Neural crest cell (in vitro differentiated cells): ENCODE measurements at places on chromosomes 5 and 9.
A peak's percentile ranks its signal among the peaks of the same experiment; 100 is the strongest.

- no peaks in the 10 kb centered on the region for H3K4me1 ChIP-seq
- no peak overlapping the region for H3K27ac ChIP-seq
- no peak for DNase-seq
- H3K27me3 ChIP-seq: peaks cover 24% of the 10 kb centered on the region
- H3K4me3 ChIP-seq: no peak overlapping the region
Measured at GRCh38 chr5:137446615-137447014, 52.5 kb downstream of the SPOCK1 start.

- DNase-seq: no peak
- no peak overlapping the region for H3K27ac ChIP-seq
- no peaks in the 10 kb centered on the region for H3K36me3 ChIP-seq
- H3K27me3 ChIP-seq: peaks cover 33% of the 10 kb centered on the region
- H3K4me1 ChIP-seq: no peaks in the 10 kb centered on the region
Measured at GRCh38 chr5:174204535-174205313, 159.2 kb downstream of the NSG2 start.

DNA sequence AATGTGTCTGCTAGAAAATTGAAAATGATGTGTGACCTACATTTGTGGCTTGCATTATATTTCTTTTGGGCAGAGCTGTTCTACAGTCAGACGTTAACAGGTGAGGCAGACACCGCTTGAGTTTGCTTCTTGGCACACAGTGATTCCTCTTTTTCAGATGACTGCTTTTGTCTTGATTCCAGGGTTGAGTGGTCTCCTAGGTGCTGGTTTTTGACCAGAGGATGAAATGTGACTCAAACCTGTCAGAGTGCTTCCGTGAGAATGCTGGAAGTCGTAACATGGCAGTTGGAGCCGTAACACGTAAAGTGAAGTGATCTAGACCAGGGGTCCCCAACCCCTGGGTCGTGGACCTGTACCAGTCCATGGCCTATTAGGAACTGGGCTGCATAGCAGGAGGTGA is 28.3 kb upstream of the NDFIP1 start:
- H3K4me1 ChIP-seq: peaks cover 5% of the 10 kb centered on the region
- no peaks in the 10 kb centered on the region for H3K36me3 ChIP-seq
- H3K4me3 ChIP-seq: no peak overlapping the region
- no peak overlapping the region for H3K27ac ChIP-seq

DNA sequence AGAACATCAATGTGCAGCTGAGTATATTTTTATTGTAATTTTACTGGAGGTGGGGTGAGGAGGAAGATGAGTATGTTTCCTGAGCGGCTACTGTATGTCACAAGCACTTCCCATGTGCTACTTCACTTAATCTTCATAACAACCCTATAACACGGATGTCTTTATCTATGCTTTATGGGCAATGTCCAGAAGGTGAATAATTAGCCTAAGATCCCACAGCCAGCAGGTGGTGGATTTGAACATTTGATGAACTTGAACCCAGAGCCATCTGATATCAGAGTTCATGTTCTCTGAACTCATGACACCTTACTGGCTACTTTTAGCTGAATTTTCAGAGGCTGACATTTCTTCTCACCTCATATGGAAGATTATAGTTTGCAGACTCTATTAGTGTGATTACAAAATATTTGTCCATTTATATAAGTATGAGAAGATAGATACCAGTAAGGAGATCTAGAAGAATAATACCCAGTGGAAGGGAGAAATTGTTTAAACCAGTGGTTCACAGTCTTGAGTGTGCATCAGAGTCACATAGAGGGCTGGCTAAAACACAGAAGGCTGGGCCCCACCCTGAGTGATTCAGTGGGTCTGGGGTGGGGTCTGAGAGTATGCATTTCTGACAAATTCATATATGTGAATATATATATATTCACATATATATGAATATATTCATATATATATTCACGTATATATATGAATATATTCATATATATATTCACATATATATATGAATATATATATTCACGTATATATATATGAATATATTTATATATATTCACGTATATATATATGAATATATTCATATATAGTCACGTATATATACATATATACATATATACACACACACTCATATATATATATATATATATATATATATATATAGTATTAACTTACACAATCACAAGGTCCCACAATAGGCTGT is 164.4 kb upstream of the NR3C1 start:
- no peak overlapping the region for H3K4me3 ChIP-seq
- no peak overlapping the region for H3K27ac ChIP-seq
- no peak for DNase-seq

GRCh38 chr9:87008667-87009066 is 61.4 kb upstream of the GAS1 start:
- H3K36me3 ChIP-seq: no peaks in the 10 kb centered on the region
- DNase-seq: no peak
- H3K27me3 ChIP-seq: no peaks in the 10 kb centered on the region
- no peak overlapping the region for H3K27ac ChIP-seq

DNA sequence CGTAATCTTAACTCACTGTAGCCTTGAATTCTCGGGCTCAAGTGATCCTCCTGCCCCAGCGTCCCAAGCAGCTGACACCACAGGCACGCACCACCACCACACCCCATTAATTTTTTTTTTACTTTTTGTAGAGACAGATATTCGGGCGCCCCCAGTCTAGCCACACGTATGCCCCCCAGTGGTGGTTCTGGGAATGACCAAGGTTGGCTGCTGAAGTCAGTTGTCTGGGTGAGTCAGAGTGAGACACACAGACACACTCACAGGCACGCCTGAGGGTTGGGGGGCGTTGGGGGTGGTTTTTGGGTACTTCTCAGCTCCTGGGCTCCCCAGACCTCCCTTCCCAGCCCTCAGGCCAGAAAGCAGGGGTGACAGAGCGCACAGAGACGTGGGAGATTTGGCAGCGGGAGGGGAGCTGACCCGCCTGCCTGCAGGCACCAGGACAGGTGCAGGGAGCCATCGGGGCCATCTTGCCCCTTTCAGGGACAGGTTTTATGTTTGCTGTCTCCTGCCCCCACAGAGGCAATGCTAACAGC is 4.2 kb upstream of the ENTPD8 start:
- H3K27ac ChIP-seq: no peak overlapping the region
- H3K36me3 ChIP-seq: no peaks in the 10 kb centered on the region
- no peak overlapping the region for H3K4me3 ChIP-seq
- peaks cover 17% of the 10 kb centered on the region for H3K4me1 ChIP-seq
- DNase-seq: peak; percentile 84
- H3K27me3 ChIP-seq: peaks cover 23% of the 10 kb centered on the region

DNA sequence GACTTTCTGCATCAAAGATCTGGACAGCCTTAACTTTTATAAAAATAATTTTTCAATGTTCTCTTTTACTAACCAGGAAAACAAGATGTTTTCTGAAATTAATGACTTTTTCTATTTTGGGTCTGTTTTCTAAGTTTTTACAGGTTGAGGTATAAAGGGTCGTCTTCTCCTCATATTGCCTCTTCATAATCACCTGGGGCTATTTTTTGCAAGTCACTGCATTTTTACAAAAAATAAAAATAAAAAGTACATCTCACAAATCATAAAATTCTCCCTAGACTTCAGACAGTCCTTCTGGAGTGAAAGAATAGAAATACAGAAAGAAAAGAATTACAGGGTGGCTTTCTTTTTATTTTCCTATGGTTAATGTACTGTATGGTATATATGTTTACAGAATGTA is 168.5 kb downstream of the PALM2AKAP2 start:
- H3K27ac ChIP-seq: no peak overlapping the region
- no peaks in the 10 kb centered on the region for H3K4me1 ChIP-seq
- H3K36me3 ChIP-seq: no peaks in the 10 kb centered on the region
- H3K27me3 ChIP-seq: no peaks in the 10 kb centered on the region
- no peak overlapping the region for H3K4me3 ChIP-seq

DNA sequence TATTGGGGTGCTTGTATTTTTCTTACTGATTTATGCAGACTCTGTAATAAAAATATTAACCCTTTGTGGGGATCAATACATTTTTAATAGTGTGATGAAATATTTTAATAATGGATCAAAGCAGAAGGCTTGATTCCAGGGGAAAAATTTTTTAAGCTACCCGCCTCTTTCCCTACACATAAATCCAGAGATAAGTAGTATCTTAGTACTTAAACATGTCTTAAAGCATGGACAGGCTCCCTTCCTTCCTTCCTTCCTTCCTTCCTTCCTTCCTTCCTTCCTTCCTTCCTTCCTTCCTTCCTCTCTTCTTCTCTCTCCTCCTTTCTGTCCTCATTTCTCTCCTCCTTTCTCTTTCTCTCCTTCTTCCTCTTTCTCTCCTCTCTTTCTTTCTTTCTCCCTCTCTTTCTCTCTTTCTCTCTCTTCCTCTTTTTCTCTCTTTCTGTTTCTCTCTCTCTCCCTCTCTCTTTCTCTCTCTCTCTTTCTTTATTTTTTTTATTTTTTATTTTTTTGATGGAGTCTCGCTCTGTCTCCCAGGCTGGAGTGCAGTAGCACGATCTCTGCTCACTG is 78.0 kb upstream of the SPRY4 start:
- H3K27me3 ChIP-seq: no peaks in the 10 kb centered on the region
- no peak overlapping the region for H3K4me3 ChIP-seq
- no peak overlapping the region for H3K27ac ChIP-seq
- DNase-seq: no peak
- H3K4me1 ChIP-seq: peaks cover 50% of the 10 kb centered on the region

GRCh38 chr5:59036274-59036961 is 453.5 kb downstream of the RAB3C start:
- H3K27me3 ChIP-seq: peaks cover 33% of the 10 kb centered on the region
- peak overlapping the region; percentile 2 for H3K4me3 ChIP-seq
- H3K27ac ChIP-seq: no peak overlapping the region
- DNase-seq: no peak

DNA sequence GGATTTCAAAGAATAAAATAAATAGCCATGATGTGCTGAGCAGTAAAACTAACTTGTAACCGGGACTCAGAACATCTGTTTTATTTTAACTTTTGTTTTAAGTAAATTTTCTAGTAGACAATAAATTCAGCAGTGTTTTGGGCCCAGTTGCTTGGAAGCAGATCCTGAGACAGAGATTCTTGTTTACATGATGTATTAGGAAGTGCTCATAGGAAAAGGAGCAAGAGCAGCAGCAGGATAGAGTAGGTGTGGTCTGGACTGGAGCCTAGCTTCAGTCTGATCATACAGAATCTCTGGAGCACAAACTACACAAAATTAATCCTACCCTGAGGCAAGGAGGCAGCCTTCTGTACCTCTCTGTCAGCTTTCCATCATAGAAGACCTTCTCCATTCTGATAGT is 139.2 kb upstream of the CCNH start:
- H3K36me3 ChIP-seq: no peaks in the 10 kb centered on the region
- no peak overlapping the region for H3K4me3 ChIP-seq
- H3K4me1 ChIP-seq: no peaks in the 10 kb centered on the region
- H3K27ac ChIP-seq: no peak overlapping the region

GRCh38 chr5:161547738-161548486 is 1.4 kb upstream of the GABRB2 start:
- peak overlapping the region; percentile 89 for H3K4me3 ChIP-seq
- DNase-seq: peak; percentile 16
- no peaks in the 10 kb centered on the region for H3K36me3 ChIP-seq
- no peak overlapping the region for H3K27ac ChIP-seq
- peaks cover 24% of the 10 kb centered on the region for H3K4me1 ChIP-seq

GRCh38 chr9:83623679-83624076 is 735 bp downstream of the IDNK start:
- peaks cover 2% of the 10 kb centered on the region for H3K36me3 ChIP-seq
- H3K27me3 ChIP-seq: peaks cover 3% of the 10 kb centered on the region
- peak overlapping the region; percentile 59 for H3K27ac ChIP-seq

- H3K27me3 ChIP-seq: peaks cover 6% of the 10 kb centered on the region
- peak; percentile 27 for DNase-seq
Measured at GRCh38 chr5:175728885-175729828, 71.3 kb downstream of the HRH2 start.

- H3K27me3 ChIP-seq: no peaks in the 10 kb centered on the region
- DNase-seq: no peak
- no peak overlapping the region for H3K27ac ChIP-seq
- no peaks in the 10 kb centered on the region for H3K4me1 ChIP-seq
- no peak overlapping the region for H3K4me3 ChIP-seq
Measured at GRCh38 chr5:147248561-147248960, 13.7 kb downstream of the STK32A start.

DNA sequence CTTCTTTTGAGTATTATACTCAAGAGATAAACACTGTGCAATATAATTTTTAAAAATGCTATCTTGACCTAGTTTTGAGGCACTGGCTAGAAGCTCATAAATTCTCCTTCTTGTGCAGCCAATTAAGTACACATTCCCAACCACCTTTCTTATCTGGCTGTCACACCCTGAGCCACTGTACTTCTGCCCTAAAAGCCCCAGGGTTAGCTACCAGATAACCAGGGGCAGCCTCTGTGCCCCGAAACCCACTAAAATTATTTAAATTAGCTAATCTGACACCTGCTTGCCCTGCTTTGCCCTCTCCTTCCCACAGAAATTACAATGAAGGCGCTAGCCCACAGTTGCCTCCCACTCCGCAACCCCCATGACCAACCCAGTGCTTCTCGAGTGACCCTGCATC is 597.3 kb upstream of the TYRP1 start:
- H3K4me3 ChIP-seq: no peak overlapping the region
- H3K27me3 ChIP-seq: no peaks in the 10 kb centered on the region

DNA sequence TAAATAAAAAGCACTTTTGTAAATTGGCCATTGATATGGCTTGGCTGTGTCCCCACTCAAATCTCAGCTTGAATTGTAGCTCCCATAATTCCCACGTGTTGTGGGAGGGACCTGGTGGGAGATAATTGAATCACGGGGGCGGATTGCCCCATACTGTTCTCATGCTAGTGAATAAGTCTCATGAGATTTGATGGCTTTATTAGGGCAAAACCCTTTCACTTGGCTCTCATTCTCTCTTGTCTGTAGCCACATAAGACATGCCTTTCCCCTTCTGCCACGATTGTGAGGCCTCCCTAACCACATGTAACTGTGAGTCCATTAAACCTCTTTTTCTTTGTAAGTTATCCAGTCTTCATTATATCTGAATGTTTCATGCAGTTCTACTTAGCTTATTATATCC is 153.2 kb downstream of the TARS1 start:
- no peak overlapping the region for H3K4me3 ChIP-seq
- no peaks in the 10 kb centered on the region for H3K27me3 ChIP-seq
- H3K27ac ChIP-seq: no peak overlapping the region
- no peaks in the 10 kb centered on the region for H3K4me1 ChIP-seq
- no peaks in the 10 kb centered on the region for H3K36me3 ChIP-seq

- H3K27ac ChIP-seq: no peak overlapping the region
- H3K36me3 ChIP-seq: no peaks in the 10 kb centered on the region
- DNase-seq: no peak
- H3K27me3 ChIP-seq: no peaks in the 10 kb centered on the region
- H3K4me3 ChIP-seq: no peak overlapping the region
Measured at GRCh38 chr9:120892748-120893610, 16.0 kb upstream of the PHF19 start.

- H3K4me3 ChIP-seq: no peak overlapping the region
- H3K27me3 ChIP-seq: no peaks in the 10 kb centered on the region
- no peak overlapping the region for H3K27ac ChIP-seq
Measured at GRCh38 chr5:116559673-116560164, 14.9 kb downstream of the SEMA6A start.
